Kidney (tissue), 22 donors: ENCODE measurements at places on chromosomes 12 and 14. TPM values are rescaled to one million over a fixed set of nuclear protein-coding genes. Genes with fewer than 3 reads are reported as not detected.
A peak's percentile ranks its signal among the peaks of the same experiment; 100 is the strongest.

The ABCD2 gene
- polyA plus RNA-seq = 0.17 TPM

The NFE2 gene
- polyA plus RNA-seq = not detected

The DHH gene
- polyA plus RNA-seq = 0.54 TPM

The SCNN1A gene
- polyA plus RNA-seq = 225 TPM

The PMEL gene
- polyA plus RNA-seq = 3.5 TPM

GRCh38 chr14:104550340-104550860 lies 29.2 kb upstream of the C14orf180 start:
- H3K27me3 ChIP-seq = no peaks in the 10 kb centered on the region
- H3K4me1 ChIP-seq = no peaks in the 10 kb centered on the region
- H3K27ac ChIP-seq = no peak overlapping the region

DNA sequence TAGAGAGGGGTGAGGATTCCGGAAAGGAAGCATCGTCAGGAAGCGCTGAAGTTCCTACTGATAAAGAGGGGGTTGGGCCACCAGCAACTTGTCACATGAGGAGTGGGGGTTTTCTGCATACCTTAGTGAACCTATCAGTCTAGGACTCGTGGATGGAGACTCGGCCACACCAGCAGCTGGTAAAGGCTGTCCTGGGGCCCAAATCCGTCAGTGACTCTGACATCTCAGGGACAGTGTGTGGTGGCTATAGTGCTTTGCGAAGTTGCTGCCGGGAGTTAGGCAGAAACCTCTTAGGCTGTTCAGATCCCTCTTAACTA lies 16.4 kb downstream of the RNASE2 start:
- H3K4me1 ChIP-seq = no peaks in the 10 kb centered on the region
- no peaks in the 10 kb centered on the region for H3K27me3 ChIP-seq

DNA sequence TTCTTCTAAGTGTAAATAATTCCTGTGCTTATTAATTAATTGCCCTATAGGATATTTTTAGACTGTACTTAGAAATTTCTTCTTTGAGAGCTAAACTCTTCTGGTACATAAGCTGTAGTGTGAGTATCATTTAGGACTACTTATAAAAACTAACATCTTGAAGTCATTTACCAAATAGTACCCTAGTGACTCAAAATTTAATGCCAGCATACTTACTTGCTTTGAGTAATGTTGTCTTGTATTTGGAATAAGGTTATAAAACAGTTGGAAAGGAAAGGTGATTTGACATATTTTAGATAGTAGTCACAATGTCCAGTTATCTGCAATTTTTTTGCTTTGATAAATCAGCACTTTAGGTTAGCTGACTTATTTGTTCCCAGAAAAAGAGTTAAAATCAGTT lies 39.1 kb downstream of the SPATA7 start:
- no peak for DNase-seq
- H3K4me3 ChIP-seq = no peak overlapping the region
- peaks cover 4% of the 10 kb centered on the region for H3K36me3 ChIP-seq
- H3K4me1 ChIP-seq = no peaks in the 10 kb centered on the region
- H3K27ac ChIP-seq = no peak overlapping the region

GRCh38 chr12:121712190-121712460 lies 427 bp upstream of the TMEM120B start:
- H3K27ac ChIP-seq = peak overlapping the region; percentile 91
- H3K4me1 ChIP-seq = peaks cover 6% of the 10 kb centered on the region
- H3K27me3 ChIP-seq = no peaks in the 10 kb centered on the region
- H3K4me3 ChIP-seq = peak overlapping the region; percentile 80

DNA sequence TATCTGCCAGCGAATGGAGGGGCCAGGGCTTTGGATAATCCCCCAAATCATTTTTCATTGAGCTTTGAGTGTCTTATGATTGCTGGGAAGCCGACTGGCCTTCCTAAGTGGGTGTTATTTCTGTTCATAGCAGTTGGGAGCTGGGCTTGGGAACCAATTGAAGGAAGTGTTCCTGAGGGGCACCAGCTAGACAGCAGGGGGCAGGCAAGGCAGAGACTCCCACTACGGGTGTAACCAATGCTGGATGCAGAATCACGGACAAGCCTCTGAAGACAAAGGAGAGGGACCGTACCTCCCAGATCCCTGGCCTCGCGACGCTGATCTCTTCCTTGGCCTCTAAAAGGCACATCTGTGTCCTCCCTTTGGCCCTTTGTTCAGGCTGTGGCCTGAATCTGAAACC lies 149.0 kb upstream of the PRMT8 start:
- H3K36me3 ChIP-seq = no peaks in the 10 kb centered on the region
- H3K27me3 ChIP-seq = no peaks in the 10 kb centered on the region
- peak; percentile 85 for DNase-seq
- H3K27ac ChIP-seq = no peak overlapping the region
- H3K4me1 ChIP-seq = no peaks in the 10 kb centered on the region

DNA sequence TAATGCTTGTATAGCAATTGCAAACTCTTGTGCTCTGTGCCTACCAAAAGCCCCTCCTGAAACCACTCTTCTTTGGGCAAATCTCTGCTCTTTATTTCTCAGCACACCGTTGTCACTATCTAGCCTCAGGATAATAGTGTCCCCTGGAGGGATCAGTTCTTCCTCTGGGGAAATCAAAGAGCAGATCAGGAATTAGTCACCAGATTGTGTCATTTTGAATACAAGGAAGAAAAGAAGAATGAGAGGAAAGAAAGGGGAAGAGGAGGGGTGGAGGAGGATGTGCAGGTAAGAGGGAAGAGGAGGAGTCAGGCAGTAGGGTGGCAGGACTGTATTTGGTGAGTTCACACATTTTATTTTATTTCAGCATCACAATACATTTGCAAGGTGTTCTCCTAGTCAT lies 256.4 kb downstream of the GRIN2B start:
- no peaks in the 10 kb centered on the region for H3K27me3 ChIP-seq
- no peaks in the 10 kb centered on the region for H3K36me3 ChIP-seq

- no peaks in the 10 kb centered on the region for H3K27me3 ChIP-seq
- H3K4me3 ChIP-seq = no peak overlapping the region
- H3K4me1 ChIP-seq = no peaks in the 10 kb centered on the region
- no peaks in the 10 kb centered on the region for H3K36me3 ChIP-seq
- H3K27ac ChIP-seq = no peak overlapping the region
- no peak for DNase-seq
These were observed 437.7 kb downstream of the ADAMTS20 start for GRCh38 chr12:43114316-43114715.

GRCh38 chr14:33290641-33291040 lies 352.0 kb downstream of the NPAS3 start:
- no peak overlapping the region for H3K27ac ChIP-seq
- H3K4me3 ChIP-seq = no peak overlapping the region
- no peak for DNase-seq

- no peak overlapping the region for H3K27ac ChIP-seq
- H3K36me3 ChIP-seq = no peaks in the 10 kb centered on the region
These were observed 111.2 kb downstream of the MYRFL start for GRCh38 chr12:69936214-69936731.

DNA sequence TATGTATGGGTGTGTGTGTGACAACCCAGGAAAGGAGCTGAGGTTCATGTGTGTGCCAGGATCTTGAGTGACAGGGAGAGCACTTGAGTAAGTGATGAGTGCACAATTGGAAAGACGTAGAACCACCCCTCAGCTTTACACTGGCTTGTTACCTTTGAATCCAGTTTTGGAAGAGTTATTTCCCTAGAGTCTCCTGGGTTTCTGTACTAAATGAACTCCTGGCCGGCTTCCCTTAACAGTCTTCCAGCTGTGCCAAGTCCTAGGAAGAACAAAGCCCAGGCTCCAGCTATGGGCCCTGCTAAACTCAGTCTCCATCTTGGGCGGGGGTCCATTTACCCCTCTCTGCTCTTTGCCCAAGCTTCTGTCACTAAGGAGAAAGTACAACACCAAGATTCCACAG lies 19.7 kb upstream of the NR1H4 start:
- no peak for DNase-seq
- no peaks in the 10 kb centered on the region for H3K27me3 ChIP-seq
- H3K36me3 ChIP-seq = no peaks in the 10 kb centered on the region
- no peak overlapping the region for H3K4me3 ChIP-seq

DNA sequence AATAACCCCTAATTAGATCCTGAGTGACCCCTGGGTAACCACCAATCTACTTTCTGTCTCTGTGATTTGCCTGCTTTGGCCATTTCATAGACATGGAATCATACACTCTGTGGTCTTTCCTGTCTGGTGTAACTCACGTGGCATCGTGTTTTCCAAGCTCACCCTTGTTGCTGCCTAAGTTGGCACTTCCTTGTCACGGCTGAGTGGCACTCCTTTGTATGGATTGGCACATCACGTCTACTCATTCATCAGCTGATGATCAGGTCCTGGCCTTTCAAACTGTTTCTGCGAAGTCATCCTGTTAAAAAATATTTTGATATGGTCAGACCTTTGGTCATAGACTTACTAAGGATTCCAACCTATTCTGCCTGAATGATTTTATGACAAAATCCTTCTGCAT lies 87.7 kb downstream of the GLT1D1 start:
- H3K27me3 ChIP-seq = no peaks in the 10 kb centered on the region
- H3K27ac ChIP-seq = no peak overlapping the region
- no peaks in the 10 kb centered on the region for H3K36me3 ChIP-seq
- no peak for DNase-seq
